ENCODE measurements at places on chromosomes 1 and 21.

- no peak for DNase-seq
These were observed 1265.1 kb downstream of the BRINP3 start for GRCh38 chr1:189212606-189213005.

DNA sequence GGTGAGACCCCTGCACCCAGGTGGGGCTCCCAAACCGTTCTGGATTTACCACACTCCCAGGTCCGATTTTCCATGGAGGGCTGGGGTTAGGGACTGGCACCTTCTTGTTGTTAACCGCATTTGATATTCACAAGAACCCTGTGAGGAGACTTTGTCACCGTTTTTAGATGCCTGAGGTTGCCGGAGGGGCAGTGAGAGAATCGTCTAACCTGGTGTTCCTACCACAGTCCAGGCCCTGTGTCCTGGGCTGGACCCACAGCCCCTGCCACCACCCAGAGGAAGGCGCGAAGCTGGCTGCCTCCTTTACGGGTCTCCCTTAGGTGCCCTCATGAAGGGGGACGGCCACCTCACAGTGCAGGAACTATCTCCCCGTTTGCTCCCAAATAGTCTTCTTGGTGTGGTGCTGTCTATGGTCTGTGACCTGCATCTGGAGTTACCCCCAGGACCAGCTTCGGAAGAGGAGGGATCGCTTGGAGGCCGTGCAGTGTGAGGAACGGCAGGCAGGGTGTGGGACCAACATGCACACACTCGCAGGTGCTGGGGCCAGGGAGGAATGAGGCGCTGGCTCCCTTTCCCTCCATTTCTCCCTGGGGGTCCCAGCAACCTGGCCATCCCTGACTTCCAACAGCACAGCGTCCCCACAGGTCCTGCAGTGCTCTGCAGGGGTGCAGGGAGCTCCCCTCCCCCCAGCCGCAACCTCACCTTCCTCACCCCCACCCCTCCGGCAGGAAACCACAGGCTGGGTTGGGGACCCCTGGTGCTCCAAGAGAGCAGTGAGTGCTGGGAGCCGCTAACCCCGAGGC, 7.0 kb downstream of the SIM2 start:
- no peak for DNase-seq

DNA sequence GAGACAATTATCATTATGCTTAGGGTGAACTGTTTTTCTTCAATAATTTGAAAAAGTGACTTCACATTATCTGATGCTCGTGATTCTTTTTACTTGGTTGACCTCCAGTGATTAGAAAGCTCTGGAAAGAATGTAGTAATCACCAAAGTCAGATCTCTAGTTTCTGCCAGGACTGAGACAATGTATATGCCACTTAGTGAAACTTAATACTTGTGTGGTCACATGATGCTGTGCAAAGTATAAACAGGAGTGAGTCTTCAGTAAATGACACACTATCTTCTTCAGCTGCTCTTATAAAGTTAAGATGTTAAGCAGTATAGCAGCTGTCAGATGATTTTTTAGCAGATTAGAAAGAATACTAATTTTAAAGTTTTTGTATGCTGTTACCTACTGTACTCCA, 17.2 kb downstream of the VCAM1 start:
- no peak for DNase-seq

GRCh38 chr1:12284486-12284885, 54.7 kb downstream of the VPS13D start:
- no peak for DNase-seq

- no peak for DNase-seq
These were observed 166.9 kb upstream of the FOXD3 start for GRCh38 chr1:63155437-63155836.

- DNase-seq: no peak
These were observed 14.3 kb upstream of the PCP4 start for GRCh38 chr21:39852726-39853500.

- DNase-seq: no peak
These were observed 20.3 kb upstream of the AZIN2 start for GRCh38 chr1:33060579-33061083.

- no peak for DNase-seq
These were observed 51.3 kb downstream of the AKT3 start for GRCh38 chr1:243798726-243799125.

DNA sequence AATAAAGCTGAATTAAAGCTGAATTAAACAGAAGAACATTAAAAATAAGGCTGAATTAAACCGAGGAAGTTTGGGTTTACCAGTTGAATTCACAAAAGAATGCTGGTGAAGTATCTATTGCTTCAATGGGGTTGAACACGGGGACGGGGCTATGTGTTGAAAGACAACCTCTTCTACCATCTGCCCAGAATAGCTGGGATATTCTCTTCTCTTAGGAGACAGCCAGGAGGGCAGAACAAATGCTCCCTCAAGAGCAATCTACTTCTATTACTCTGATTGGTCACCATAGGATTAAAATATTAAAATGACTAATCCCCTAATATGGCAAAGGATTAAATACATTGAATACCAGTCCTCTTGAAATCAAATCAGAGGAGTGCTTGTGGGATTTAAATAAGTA, 68.4 kb downstream of the LPGAT1 start:
- no peak for DNase-seq

DNA sequence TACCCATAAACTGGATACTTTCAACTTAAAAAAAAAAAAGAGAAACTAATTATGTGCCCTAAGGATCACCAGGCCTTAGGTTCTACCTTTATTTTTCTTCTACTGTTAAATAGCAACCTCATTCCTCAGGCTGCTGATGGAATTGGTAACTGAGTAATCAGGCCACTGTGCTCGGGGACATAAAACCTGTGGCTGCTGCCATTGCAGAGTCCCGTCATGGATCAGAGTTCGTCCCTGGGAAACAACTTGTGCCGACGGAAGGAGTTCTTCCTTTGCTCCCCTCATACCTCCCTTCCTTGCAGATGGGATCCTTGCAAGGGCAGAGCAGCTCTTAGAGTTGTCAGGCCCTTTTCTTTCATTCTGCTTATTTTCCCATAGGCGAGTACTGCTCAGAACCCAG, 123.6 kb downstream of the PBX1 start:
- DNase-seq: no peak

DNA sequence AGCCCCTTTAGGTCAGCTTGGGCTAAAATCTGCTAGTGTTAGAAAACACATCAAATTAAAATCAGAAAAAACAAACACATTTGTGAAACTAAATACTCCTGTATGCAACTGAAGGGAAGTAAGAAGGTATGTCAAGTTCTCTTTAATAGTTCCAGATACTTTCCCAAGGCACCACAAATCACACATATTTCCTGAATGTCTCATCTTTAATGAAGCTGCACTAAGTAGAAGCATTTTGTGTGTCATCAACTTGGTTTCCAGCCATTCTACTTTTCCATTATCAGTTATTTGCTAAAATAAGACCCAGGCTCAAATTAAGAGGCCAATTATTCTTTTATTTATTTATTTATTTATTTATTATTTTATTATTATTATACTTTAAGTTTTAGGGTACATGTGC, 34.7 kb downstream of the CRB1 start:
- no peak for DNase-seq

DNA sequence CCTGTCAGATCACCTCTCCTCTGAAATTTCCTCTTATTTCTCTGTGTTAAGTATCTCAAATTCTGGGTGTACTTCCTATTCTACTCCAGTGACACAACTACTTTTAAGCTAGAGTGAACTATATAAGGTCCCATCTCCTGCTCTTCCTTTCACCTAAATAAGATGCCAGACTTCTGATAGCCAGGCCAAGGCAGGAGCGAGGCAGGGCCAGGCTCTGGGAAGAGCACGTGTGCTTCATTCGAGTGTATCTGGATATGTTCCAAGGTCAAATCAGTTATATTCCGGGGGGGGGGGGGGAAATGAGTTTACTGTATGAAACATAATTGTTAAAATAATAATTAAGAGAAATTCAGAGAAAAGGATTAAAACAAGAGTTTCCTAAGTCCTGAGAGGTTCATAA, 60.1 kb downstream of the LRRC71 start:
- no peak for DNase-seq

- no peak for DNase-seq
These were observed 475.0 kb downstream of the SMYD3 start for GRCh38 chr1:246032031-246032551.

GRCh38 chr1:160179336-160179735, 11.0 kb upstream of the CASQ1 start:
- no peak for DNase-seq

Measured in stimulated activated CD8-positive, alpha-beta memory T cell treated with anti-CD3 and anti-CD28 coated beads, Interleukin-15, amount 100 ng/mL, for 4 hours (primary cell).